ENCODE measurements at places on chromosomes 6 and 20. TPM values are rescaled to one million over a fixed set of nuclear protein-coding genes. Genes with fewer than 3 reads are reported as not detected.

ADGRB3 gene
- polyA plus RNA-seq, result 2.2 TPM

EBF4 gene
- 4.8 TPM for polyA plus RNA-seq

SIRPB1 gene
- not detected for polyA plus RNA-seq

SIRPB2 gene
- 1.7 TPM for polyA plus RNA-seq

MICAL1 gene
- polyA plus RNA-seq, result 42.6 TPM

SAMD3 gene
- polyA plus RNA-seq, result not detected

DNA sequence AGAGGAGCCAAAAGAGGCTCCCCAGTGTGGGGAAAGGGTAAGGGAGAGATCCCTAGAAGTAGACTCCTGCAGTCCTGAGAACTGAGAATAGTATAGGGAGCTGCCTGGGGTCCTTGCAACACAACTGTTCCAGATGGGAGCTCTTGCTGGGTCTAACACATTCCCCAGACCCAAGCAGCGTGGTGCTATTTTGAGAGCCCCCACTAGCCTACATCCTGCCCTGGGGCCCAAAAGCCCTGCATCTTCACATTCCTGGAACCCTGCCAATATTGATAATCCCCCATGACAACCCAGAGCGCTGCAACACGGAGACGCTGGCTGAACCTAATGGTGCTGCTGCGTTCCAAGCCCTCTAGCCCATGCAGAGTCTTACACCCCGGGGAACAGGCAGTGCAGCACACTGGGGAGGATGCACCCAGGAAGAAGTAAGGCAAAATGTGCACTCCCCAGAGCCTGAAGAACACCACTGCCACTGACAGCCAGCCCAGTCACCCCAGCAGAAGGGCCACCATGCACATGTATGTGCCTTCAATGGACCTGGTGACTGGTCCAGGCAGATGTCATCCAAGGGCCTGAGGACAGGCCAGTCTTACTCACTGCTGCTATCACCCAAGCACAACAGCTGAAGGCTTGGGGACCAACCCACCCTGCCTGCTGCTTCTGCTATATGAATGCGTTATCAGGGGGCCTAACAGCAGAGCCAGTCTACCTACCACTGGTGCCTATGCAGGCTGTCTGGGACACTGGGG lies 7.0 kb upstream of the RNF217 start:
- DNase-seq, result no peak

GRCh38 chr20:32569380-32570305 lies 15.5 kb downstream of the NOL4L start:
- DNase-seq, result no peak

GRCh38 chr6:63804381-63804956 lies 168.9 kb downstream of the PHF3 start:
- DNase-seq, result no peak

DNA sequence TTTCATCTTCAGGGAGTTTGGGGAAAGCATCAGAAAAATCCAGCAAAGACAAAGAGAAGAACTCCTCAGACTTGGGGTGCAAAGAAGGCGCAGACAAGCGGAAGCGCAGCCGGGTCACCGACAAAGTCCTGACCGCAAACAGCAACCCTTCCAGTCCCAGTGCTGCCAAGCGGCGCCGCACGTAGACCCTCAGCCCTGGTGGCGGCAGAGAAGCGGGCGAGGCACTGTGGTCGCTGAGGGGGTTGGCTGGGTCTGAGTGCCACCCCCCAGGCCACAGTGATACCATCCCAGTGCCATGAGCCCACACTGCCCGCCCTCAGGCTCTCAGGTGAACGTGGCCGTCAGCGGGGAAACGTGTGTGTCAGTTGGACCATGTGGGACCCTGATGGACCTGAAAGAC lies 3.2 kb downstream of the MRGBP start:
- no peak for DNase-seq

GRCh38 chr6:155962276-155962675 lies 506.6 kb upstream of the NOX3 start:
- DNase-seq, result no peak

DNA sequence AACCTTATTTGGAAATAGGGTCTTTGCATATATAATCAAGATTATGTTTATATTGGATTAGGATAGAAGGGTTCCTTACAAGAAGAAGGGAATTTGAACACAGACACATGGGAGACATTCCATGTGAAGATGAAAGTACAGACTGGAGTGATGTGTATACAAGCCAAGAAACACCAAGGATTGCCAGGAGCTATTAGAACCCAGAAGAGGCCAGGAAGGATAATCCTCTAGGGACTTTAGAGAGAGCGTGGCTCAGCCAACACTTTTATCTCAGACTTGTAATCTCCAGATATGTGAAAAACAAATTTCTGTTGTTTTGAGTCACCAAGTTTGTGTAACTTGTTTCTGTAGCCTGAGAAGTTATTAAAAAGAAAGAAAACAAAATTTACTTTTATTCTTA lies 1173.9 kb upstream of the CITED2 start:
- DNase-seq, result no peak

- DNase-seq, result no peak
These were observed 3.9 kb upstream of the LRRC1 start for GRCh38 chr6:53790886-53791285.

DNA sequence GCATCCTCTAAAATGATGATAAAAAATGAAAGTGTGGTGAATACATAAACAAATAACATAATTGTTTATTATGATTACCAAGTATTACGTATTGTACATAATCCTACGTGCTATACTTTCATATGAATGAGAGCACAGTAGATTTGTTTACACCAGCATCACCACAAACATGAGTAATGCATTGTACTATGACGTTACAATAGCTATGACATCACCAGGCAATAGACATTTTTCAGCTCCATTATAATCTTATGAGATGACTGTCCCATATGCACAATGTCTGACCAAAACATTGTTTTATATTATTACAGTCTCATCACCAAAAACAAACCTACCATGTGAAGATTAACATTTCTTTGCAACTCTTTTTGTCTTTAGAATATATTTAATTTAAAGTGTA lies 225.7 kb upstream of the TENT5A start:
- DNase-seq, result no peak

DNA sequence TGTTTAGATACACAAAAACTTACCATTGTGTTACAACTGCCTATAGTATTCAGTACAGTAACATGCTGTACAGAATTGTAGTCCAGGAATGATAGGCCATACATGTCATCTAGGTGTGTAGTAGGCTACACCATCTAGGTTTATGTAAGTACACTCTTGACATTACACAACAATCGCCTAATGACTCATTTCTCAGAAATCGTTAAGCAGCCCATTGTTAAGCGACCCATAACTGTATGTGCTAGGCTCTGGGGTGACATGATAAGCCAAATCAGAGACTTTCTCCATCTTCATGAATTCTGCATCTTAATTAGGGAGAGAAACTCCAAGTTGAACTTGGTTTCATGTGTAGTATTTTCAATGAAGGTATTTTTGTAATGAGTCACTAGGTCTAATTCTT lies 17.2 kb downstream of the STK35 start:
- no peak for DNase-seq

DNA sequence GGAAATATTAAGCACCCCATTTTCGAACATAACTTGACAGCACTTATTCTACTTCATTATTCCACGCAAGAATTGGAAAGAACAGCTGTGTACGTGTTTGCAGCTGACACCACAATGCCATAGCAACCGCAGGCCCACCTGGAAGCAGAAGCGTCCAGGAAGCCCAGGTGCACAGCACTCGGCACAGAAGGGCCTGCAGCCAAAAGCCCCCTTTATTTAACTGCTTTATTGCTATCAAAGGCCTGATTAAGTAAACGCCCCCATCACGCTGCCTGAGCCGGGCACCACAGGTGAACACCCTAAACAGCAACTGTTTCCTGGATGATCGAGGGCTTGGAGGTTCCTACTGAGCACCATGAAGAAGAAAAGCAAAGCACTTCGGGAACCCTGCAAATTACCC lies 6.3 kb downstream of the TAF4 start:
- DNase-seq, result no peak

DNA sequence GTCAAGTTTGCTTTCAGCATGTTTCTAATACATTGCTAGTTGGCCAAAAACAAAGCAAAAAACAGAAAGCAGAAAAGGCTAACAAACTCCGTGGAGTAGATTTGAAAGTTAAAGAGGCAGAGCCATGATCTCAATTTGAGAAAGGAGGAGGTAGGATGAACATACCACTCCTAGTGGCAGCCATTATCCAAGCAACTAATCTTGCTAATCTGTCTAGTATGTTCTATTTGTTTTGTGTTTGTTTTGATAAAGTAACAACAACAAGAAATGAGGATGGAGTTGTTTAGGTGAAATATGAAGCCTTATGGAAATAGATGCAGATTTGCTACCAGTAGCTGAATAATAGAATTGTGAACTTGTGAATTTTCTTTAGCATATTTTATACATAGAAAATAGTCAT lies 295.5 kb upstream of the PRDM1 start:
- no peak for DNase-seq

DNA sequence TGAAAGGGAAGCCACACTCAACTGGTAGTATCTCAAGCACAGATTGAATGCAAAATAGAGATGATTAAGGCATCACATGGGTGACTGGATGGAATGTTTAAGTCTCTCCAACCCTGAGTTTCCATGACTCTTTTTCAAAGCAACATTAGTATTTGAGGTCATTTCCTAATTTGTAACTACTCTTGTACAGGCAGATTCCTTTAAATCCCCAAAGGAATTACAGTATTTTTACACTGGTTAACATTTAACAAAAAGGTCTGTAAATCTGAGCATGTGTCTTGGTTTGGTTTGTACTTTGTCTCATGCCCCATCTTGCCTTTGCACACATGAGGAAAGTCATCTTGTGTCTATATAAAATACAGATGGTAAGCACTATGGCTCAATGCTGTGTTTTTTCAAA lies 15.1 kb downstream of the RMND1 start:
- DNase-seq, result no peak

DNA sequence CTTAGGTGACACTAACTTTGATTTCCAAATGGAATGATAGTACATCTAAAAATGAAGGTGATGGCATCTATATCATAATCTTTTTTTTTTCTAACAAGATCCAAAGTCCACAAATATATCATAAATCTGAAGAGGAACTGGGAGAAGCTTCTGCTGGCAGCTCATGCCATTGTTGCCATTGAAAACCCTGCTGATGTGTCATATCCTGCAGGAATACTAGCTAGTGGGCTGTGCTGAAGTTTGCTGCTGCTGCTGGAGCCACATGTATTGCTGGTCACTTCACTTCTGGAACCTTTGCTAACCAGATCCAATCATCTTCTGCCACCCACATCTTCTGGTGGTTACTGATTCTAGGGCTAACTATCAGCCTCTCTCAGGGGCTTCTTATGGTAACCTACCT lies 27.4 kb upstream of the KHDC1 start:
- no peak for DNase-seq

GRCh38 chr20:60407011-60407771 lies 449.0 kb downstream of the CDH26 start:
- DNase-seq, result no peak

DNA sequence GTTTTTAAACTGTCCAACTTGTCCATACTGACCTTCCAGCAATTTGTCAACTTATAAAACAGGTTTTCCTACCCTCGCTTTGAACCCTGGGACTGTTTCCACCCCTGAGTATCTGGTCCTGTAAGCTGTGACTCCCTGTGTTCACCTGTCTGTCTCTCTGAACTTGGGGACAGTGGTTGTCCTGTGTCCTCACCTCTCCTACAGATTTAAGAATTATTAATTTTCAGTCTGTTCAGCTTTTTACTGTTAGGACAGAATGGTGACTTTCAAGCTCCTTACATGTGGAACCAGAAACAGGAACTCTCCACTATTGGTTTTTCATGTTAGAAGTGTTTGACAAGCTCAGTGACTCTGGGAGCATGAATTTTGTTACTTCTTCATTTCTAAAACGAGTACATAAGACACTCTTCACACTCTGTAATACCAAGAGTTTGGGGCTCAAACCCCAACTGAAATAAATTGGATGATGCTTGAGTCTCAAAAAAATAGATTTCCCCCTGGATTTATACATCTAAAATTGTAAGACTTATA lies 713.9 kb downstream of the COL12A1 start:
- no peak for DNase-seq

Measured in muscle of arm (tissue), 14 donors.